HFFc6 (cell line): ENCODE measurements at places on chromosomes 1 and 21. TPM values are rescaled to one million over a fixed set of nuclear protein-coding genes. Genes with fewer than 3 reads are reported as not detected.
A peak's percentile ranks its signal among the peaks of the same experiment; 100 is the strongest.

DNA sequence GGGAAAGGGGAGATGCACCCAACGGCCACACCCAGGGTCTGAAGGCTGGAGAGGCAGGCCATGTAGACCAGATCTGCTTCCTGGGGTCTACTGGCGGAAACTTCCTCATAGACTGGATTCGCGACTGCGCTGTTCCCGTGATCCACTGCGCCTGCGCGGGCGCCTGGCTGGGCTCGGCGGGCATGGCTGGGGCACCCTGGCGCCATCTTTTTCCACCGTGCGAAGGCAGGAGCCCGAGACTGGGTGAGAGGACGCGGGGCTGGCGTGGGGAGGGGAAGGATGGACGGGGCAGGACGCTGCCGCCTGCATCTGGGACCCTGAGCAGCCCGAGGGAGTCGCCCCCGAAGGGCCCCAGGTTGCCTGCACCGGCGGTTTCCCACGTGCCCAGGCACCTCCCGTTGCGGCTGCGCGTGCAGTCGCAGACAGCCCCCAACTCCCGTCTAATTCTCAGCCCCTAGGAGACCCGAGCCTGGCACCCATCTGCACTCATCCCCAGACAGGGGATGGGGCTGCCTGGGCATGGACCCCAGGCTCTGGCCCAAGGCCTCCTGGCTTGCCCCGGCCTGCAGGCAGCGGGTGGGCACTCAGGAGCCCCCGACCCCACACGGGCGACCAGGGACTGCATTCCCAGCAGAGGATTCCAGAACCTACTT is 12.4 kb upstream of the FAM3B start:
- no peak for DNase-seq

GRCh38 chr1:203478231-203478630 is 2.6 kb downstream of the PRELP start:
- DNase-seq = no peak

GRCh38 chr1:186014370-186015037 is 280.3 kb downstream of the HMCN1 start:
- DNase-seq = peak; percentile 56

- DNase-seq = no peak
Measured at GRCh38 chr1:69846267-69846666, 278.5 kb downstream of the LRRC7 start.

DNA sequence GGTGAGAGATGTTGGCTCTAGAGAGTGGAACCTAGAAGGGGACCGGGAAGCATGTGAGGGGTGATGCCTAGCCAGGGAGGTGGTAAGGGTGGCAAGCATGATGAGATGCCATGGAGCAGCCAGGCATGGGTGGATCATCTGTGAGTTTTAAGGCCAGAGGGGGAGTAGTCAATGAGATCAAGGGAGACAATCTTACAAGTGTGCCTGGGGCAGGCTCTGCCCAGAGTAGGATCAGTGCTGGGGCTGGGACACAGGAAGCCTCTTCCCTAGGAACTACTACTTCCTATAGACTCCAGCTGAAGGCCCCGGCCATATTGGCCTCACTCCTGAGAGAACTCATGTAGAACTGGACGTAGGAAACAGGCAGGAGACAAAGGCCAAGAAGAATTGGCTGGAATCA is 192.4 kb upstream of the CSF3R start:
- no peak for DNase-seq

DNA sequence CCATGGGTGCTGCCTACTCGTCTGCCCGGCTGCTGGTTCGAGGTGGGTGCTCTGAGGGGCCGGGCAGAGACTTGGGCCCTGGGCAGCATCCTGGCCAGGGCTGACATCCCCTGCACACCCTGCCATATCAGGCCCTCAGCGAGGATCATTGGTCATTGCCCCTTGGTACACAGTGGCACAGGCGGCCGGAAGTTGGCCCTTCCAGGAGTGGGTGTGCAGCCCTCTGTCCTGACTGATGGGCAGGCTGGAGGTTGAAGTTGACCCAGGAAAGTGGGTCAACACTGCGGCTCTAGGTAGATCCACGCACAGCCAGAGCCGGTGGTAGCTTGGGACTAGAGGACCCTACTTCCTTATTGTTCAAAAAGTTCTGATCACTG is 72.9 kb downstream of the TRIM11 start:
- DNase-seq = no peak

DNA sequence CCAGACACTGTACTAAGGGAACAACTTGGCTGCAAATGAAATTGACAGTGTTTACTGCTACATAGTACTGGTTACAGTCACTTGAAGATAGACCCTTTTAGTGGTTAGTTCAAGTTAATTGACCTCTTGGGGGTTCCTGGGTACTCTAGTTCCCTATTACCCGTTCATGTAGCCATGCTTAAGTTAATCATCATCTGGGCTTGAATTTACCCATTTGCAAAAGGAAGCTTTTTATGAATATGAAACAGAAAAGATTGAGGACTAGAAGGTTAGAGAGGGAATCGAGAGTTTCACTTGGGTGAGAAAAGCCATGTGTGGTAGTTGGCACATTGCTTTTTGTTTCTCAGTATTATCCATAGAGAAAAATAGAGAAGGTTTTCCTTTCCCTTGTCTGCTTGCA is 2.7 kb downstream of the MIA3 start:
- DNase-seq = no peak

DNA sequence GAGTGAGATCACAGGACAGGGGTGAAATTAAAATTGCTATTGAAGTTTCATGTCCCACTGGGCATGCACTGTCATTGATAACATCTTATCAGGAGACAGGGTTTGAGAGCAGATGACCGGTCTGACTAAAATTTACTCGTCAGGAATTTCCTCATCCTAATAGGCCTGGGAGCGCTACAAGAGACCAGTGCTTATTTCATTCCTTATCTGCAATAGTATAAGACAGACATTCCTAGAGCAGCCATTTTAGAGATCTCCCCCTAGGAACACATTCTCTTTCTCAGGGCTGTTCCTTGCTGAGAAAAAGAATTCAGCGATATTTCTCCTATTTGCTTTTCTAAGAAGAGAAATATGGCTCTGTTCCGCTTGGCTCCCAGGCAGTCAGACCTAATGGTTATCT is 181.4 kb upstream of the ETV3 start:
- no peak for DNase-seq

- no peak for DNase-seq
Measured at GRCh38 chr1:222876182-222876581, 61.3 kb downstream of the DISP1 start.

DNA sequence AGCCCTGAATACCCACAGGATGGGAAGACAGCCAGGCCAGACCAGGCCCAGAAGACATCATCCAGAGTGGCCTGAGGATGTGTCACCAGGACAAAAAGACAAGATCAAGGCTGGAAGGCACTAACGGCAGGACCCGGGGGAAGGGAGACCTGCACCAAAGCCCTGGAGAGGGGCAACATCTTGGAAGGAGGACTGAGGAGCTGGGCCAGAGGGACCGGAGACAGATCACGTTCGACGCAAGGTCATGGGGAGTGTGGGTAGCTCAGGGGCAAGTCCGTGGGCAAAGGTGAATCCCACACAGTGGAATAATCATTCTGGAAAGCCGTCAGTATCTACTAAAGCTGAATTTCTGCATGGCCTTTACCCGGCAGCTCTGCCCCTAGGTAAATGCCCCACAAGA is 478.6 kb downstream of the MATN1 start:
- DNase-seq = no peak

DNA sequence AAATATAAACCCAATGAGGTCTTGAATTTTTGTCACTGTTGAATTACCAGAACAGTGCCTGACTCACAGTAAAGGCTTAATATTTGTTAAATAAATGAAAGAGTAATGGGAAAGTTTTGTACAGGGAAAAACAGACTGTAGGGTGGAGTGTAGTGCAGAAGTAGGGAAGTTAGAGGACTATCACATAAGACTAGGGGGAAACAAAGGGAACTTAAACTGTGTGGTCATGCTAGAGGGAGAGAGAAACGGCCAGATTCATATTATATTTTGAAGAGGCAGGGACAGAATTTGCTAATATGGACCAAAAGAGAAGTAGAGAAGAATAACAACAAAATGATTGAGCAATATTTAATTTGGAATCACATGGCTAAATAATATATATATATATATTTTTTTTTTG is 14.8 kb downstream of the CTSK start:
- no peak for DNase-seq

GRCh38 chr1:217135569-217135915 is 412.3 kb upstream of the ESRRG start:
- DNase-seq = no peak

DNA sequence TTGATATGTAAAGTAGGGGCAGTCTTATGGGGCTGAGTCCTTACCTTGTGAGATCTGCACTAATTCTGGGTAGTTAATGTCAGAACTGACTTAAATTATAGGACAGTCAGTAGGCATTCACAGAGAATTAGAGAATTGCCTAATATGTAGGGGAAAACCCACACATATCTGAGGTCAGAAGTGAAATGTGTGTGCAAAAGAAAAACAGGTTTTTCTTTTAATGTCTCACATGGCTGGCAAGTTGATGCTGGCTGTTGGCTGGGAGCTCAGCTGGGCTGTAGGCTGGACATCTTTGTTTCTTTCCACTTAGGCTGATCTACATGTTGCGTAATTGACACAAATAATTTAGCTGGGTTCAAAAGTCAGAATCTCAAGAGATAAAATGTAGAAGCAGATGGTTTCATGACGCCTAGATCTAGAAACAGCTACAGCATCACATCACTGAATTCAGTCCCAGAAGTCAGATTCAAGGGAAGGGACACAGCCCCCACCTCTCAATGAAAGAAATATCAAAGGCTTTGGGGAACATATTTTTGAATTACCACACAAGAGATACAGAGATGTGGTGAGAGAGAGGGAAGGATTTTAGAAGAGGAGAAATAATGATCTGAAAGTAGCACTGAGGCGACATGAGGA is 98.9 kb downstream of the TNFSF18 start:
- peak; percentile 33 for DNase-seq

Gene NUDT4B
- 1.0 TPM in 1 of 3 replicates, not detected in the others for total RNA-seq

Gene FCRL6
- not detected in 2 replicates for total RNA-seq
